Stimulated activated CD8-positive, alpha-beta memory T cell treated with anti-CD3 and anti-CD28 coated beads, Interleukin-15, amount 100 ng/mL, for 48 hours (primary cell): ENCODE measurements at places on chromosomes 6 and 20.

DNA sequence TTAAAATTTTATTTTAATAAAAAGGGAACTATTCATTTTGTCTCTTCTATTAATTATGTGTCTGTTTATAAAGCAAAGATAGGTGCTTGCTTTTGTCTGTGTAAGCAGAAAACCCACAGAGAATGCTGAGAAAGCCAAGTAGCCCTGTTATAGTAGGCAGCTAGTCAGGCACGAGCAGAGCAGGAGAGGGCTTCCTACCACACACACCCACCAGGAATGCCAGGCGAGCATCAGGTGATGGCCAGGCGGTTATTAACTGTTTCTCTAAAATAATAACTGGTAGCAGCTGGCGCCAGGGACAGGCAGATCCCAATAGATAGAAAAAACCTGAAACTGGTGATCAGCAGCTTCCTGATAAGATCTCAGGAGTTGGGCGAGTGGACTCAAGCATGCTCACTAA is 15.7 kb downstream of the C6orf15 start:
- DNase-seq: no peak

- DNase-seq: no peak
Measured at GRCh38 chr6:147099974-147100373, 104.2 kb upstream of the STXBP5 start.

GRCh38 chr20:57630061-57630460 is 9.8 kb upstream of the ZBP1 start:
- no peak for DNase-seq

GRCh38 chr6:10054672-10055071 is 360.2 kb downstream of the TFAP2A start:
- DNase-seq: no peak

DNA sequence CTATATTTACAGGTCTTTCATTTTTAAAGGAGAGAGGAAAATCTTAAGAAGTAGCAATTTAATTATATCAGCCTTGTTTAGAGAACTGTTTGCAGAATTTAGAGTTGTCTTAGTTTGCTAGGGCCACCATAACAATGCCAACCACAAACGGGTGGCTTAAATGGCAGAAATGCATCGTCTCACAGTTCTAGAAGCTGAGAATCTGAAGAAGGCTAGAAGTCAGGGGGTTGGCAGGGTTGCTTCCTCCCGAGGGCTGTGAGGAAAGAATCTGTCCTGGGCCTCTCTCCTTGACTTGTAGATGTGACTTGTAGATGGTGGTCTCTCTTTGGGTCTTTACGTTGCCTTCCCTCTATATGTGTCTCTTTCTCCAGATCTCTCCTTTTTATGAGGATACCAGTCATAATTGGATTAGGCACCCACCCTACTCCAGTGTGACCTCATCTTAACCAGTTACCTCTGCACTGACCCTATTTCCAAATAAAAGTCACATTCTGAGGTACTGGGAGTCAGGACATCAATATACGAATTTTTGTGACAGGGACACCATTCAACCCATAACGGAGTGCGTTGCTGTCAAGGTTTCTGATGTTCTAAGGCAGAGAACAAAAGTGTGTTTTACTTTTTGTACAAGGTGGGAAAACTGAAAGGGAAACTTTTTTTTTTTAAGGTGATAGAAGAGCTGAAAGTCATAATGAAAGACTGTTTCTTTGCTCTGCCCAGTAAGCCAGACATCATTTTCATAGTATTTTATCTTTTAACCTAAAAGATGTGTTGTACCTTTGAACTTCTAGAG is 84.4 kb downstream of the SAMD3 start:
- no peak for DNase-seq

- DNase-seq: no peak
Measured at GRCh38 chr6:89799756-89800155, 19.8 kb downstream of the MDN1 start.

DNA sequence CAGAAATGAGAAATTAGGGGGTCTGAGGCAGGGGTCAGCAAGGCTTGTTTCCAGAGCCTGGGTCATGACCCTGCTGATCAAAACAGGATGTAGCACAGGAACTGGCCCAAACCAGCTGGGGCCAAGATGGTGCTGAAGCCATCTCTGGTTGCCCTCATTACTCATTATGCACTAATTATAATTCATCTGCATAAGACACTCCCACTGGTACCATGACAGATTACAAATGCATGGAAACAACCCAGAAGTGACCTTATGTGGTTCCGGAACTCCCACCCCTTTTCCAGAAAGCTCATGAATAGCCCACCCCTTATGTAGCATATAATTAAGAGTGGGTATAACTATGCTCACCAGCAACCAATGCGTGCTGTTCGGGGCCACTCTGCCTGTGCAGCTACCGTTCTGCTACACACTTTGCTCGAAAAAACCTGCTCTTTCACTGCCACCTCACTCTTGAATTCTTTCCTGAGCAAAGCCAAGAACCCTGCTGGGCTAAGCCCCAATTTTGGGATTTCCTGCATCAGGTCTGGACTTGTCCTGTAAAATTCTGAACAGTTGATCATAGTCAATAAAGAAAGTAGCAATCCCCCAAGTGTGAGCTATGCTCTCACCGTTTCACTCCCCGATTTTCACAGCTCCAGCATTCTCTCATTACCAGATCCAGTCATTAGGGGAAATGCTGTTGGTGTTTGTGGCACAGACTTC is 122.3 kb downstream of the WDR27 start:
- DNase-seq: no peak

GRCh38 chr20:57651881-57652605 is 31.8 kb upstream of the ZBP1 start:
- no peak for DNase-seq

DNA sequence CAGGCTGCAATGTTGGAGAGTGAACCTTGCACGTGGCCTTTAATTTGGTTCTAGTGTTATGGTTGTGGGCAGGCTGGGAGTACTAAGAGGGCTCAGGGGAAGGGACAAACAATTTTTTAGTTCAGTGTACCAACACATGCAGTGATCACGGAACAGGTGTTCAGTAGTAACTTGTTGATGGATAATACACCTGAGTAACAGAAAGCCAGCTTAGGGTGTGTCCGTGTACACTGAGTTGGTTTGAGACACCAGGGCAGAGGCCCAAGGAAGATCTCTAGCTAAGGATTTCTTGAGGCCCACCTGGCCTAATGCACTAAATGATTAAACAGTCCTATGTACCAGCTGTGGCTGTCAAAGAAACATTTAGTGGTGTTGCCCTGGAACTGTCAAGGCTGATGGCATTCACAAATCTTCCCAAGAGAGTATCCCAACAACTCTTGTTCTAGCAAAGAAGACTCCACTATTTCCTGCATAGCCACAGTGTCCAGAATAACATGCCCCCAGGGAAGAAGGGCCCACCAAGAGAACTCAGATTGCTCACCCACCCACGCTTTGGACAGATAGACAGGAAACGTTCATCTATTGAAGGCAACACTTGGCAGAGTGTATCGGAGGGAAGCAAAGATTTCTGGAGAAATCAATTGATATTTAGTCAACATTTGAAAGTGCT is 60.0 kb downstream of the CD83 start:
- no peak for DNase-seq

DNA sequence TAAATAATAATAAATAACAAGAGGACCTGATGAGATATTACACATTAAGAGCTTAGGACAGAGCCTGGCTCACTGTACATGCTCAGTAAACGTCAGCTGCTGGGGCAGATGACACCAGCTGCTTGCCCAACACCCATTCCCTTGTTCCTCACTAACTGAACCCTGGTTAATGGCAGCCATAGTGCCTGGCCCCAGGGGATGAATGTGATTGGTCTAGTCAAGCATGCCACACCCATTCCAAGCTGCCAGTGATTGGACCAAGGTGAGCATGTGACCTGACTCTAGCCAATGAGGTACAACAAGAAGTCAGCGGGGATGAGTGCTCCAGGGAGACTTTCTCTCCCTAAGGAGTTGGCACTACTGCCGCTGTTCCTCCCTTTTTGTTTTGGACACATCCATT is 85.1 kb upstream of the PTPN1 start:
- DNase-seq: no peak

GRCh38 chr6:33758815-33759216 is 12.1 kb upstream of the IP6K3 start:
- no peak for DNase-seq

GRCh38 chr20:4282550-4282949 is 267.2 kb upstream of the RNF24 start:
- no peak for DNase-seq

DNA sequence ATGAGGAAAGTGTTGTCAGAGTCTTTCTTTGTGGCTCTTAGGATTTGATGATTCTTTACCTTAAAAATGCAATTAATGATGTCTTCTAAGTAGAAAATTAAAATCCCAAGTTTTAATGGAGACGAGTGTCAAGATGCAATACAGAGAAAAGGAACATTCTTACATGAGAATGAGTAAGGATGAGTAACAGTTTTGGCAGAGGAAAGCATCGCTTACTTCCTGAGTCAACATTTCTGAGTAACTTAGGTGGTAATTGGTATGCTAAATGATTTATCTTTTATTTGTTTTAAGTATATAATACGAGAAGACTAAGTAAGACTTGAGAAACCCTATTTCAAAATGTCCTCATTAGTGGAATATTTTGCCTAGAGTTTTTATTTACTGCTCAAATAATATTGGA is 101.3 kb downstream of the RTN4IP1 start:
- no peak for DNase-seq

GRCh38 chr20:22533823-22534751 is 50.3 kb downstream of the FOXA2 start:
- no peak for DNase-seq

GRCh38 chr6:157452096-157452495 is 71.1 kb downstream of the ZDHHC14 start:
- DNase-seq: no peak

DNA sequence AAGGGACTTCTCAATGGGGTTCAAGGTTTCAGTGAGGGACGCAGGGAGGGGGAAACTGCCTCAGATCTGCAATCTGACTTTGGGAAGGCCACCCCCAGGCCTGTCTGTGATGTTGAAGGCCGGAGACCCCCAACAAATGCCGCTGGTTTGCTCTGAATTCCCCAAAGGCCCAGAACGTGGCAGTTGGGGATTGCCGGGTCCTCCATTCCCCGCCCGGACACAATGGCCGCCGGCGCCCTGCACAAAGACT is 326 bp upstream of the BCL2L1 start:
- no peak for DNase-seq

DNA sequence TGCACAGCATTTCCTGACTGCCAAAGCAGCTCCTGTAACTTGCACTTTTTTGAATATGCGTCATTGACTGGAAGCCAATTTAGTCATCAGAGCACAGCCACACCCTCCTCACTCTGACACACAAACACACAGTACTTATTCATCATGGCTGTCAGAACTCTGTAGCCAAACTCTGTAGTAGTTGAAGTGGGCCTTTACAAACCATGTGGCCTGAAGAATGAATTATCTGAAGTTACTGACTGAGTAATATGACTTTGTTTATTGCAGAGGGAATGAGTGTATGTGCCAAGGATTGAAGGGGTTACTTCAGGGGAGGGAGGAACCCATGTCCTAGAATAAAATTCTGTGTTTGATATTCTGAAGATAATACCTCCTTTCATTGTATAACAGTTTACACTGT is 102.7 kb downstream of the FIG4 start:
- DNase-seq: no peak

DNA sequence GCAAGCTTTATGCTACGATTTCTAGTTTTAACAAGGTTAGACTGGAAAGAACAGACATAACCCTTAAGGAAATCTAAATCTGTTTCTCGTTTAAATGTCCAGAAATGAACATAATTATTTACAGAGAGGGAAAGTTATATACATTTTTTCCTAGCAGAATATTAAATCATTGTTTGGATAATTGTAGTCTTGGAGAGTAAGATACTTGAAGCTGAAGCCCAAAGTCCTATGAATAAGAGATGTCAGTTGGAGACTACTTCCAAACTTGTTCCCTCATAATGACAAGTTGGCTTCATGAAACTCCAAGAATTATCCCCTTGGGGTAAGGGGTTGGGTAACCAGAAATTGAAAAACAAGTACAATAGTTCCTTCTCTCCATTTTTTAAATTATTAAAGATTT is 911.1 kb upstream of the MAN1A1 start:
- DNase-seq: no peak

DNA sequence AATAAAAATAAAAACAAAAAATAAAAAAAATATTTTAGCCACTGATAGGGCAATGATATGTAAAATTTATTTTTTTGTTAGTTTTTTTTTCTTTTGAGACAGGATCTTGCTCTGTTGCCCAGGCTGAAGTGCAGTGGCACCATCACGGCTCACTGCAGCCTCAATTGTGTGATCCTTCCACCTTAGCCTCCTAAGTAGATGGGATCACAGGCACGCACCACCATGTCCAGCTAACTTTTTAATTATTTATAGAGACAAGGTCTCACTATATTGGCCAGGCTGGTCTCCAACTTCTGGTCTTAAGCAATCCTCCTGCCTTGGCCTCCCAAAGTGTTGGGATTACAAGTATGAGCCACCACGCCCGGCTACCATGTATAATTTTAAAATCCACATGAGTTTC is 59.4 kb downstream of the RIOK1 start:
- no peak for DNase-seq

DNA sequence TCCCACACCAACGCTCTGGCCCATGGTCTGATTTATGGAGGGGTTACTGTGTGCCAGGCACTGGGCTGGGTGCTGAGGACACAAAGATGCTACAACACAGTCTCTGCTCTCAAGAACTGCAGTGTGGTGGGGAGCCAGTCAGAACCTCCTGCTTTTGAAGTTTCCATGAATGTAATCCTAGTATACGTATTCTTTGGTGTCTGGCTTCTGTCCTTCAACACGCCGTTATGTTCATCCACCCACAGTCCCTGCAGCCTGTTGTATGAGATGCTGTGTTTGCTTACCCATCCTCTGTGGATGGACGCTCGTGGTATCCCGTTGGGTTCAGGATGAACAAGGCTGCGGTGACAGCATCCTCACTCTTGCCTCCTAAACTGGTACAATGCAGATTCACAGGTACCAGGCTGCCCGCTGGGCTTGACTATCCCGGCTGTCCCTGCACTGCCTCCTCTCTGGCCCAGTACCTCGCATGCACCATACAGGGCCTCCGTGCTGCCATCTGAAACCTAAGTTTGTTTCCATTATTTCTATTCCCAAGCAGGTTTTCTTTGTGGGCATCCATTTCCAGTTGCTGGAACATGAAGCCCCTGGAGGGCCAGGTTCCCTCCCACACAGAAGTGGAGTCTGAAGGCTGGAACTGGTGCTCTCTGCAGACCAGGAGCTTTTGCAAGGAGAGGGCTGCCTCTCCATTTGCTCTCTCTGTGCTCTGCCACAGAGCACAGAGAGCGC is 364.5 kb downstream of the ZFAND3 start:
- no peak for DNase-seq

- no peak for DNase-seq
Measured at GRCh38 chr6:46014046-46014445, 1.6 kb downstream of the CLIC5 start.
